ENCODE measurements at places on chromosomes 16 and 17.

DNA sequence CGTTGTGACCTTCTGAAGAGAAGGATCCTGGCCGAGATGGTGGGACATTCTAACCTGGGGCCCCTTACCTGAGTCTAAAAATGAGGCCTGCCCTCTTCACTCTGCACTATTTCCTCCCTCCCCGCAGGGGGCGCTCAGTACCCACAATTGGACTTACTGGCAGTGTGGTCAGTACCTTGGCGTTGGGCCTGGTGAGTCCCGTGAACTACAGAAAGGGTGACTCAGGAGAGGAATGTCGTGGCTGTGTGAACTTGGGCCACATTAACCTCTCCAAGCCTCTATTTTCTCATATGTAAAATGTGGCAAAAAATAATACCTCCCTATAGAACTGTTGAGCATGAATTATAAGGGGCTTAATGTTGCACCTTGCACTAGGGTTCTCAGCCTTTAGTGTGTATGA, 3.9 kb downstream of the RSAD1 start:
- DNase-seq, result peak; percentile 52

GRCh38 chr17:74419928-74420411, 11.9 kb upstream of the GPRC5C start:
- DNase-seq, result no peak

GRCh38 chr16:17747081-17747756, 276.5 kb upstream of the XYLT1 start:
- no peak for DNase-seq

DNA sequence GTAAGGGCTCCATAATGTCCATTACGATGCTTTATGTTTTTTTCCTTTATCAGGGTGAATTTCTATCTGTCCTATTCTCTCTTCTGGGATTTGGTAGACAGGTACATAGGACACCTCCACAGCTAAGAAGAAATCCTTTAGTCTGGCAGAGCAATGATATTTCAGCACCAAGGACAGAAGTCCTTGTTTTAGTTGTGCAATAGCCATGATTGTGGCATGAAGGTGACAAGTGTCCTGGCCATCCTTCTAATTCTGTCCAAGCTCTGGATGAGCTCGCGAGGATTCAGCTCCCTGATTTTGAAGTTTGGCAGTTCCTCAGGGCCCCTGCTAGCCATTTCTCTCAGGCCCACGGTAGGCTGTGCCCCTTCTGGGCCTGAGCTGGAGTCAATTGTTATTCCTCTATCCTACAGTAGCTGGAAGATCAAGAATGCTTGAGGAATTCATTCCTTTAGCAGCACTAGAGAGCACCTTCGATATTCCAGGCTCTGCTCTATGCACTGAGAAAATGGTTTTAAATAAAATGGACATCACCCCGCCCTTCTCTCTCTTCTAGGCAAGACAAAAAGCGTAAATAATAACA, 320.8 kb downstream of the XYLT1 start:
- no peak for DNase-seq

DNA sequence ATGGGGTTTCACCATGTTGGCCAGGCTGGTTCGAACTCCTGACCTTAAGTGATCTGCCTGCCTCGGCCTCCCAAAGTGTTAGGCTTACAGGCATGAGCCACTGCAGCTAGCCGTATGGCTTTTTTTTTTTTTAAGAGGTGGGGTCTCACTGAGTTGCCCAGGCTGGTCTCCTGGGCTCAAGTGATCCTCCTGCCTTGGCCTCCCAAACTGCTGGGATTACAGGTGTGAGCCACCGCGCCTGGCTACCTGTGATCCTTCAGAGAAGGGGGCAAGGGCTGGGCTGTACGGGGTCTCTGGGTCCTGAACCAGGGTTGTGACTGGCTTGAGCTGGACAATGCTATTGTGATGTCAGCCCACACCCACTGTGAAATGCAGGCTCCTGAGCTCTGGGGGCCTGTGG, at the start of gene RNF151:
Gene RNF151 (plus strand): TSS at position 397 of the 400 bp plus-strand sequence. CDS start 26 bp downstream, outside the sequence.
- no peak for DNase-seq

DNA sequence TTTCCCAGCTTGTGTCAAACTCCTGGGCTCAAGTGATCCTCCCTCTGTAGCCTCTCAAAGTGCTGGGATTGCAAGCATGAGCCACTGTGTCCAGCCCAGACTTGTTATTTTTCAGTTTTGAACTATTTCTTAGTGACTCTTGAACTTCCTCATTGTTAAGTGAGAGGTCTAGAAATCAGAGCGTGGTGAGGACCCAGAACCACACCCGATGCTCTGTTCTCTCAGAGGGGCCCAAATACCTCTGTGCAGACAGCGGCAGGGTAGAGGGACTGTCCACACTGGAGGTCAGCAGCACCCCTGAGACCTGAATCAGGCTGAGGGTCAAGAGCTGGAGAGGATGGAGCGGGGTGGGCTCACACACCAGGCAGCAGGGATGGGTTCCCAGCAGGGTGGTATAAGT, 47.7 kb upstream of the MEAK7 start:
- no peak for DNase-seq

DNA sequence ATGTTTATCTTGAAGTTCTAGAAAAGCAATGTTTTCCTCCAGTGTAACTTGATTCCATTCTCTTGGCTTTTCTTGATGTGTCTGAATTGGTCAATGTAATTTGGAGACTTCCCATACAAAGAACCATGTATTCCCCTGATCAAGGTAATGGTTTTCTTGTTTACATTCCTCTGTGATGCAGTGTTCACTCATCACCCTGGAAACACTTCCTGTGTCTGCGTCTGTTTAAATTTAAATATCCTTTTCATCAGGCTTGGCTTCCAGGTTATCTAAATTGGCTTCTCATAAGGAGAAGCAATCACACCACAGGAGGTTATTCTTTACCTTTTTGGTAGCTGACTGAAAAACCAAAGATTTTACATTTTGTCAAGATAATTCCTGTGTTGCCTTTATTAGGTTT, 237.3 kb upstream of the WSCD1 start:
- DNase-seq, result no peak

DNA sequence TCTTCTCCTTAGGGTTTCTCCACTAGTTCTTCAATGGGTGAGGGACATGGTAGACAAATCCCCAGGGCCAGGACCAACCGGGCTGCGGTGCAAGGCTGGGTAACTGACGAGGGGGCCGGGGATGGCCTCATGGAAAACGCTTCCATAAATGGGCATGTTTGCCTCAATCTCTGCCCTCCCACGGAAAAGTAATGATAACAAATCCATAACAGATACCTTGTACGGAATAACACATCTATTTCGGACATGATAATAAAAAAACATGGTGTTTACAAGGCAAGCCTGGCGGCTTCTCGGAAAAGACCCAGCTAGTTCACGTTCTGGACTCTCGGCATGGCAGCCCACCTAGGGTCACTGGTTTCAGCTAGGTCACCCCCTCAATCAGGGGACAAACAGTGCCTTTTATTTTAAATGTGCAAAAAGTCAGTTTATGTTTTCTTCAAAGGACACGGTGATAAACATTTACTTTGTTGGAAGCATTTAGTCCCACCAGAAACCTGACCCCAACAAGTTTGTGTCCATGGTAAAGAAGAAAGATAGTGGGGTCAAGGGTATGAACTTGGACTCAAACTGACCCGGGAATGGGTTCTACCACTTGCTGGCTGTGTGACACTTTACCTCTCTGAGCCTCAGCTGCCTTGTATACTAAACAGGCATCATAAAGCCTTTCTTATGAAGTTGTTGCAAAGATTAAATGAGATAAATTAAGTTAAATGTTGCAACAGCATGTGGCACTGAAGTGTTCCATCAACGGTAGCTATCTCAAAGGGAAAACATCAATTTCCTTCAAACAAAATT, 1.7 kb downstream of the MYH11 start:
- DNase-seq, result no peak

DNA sequence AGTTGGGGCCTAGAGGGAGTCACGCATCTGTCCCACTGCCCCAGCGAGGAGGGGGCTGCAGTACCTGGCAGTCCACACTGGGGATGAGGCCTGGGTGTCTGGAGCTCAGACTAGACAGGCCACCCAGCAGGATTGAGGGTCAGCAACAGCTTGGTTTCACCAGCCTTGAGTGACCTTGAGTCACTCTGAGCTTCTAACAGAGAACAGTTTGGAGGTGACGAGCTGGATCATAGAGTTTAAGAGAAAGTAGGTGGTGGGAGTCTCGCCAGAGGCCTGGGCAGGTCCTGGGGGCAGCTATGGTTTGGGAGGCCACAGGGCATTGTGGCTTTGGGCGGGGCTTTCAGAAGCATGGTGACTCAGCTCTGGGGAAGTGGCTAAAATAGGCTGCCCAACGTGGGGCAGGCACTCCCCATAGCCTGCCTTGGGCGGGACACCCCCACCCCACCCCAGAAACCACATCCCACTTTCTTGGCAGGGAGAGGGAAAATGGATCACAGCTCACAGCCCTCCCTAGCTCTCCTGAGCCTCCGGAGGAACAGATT, 20.5 kb downstream of the CDC42EP4 start:
- no peak for DNase-seq

DNA sequence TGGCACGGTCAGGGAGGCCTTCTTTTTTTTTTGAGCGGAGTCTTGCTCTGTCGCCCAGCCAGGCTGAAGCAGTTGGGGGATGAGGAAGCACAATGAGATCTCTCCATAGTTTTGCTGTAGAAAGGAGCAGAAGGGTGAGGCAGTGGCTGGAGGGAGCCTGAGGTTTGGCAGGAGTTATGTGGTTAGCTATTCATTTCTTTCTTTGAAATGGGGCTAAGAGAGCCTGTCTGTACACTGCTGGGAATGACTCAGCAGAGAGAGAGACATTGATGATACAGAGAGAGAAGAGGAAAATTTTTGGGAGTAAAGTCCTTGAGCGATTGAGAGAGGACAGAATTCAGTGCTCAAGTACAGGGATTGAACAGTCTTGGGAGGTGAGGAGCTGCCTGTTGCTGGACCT, 22.1 kb downstream of the NOS2 start:
- no peak for DNase-seq

DNA sequence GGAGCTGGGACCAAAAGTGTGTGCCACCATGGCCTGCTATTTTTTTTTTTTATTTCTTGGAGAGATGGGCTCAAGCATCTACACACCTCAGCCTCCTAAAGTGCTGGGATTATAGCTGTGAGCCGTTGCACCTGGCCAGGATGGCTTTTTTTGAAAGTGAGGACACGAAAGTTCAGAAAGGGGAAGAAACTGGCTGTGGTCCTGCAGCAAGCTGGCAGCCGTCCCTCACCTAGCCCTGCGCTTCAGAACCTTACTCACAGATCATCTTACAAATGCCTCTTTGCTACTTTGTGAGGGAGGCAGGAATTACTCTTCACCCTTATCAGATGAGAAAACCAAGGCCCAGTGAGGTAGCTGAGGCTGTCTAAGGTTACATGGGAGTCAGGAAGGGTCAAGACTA, 4.5 kb upstream of the PPY start:
- no peak for DNase-seq

- DNase-seq, result peak; percentile 17
Measured at GRCh38 chr17:178292-179065, 3.0 kb downstream of the DOC2B start.

DNA sequence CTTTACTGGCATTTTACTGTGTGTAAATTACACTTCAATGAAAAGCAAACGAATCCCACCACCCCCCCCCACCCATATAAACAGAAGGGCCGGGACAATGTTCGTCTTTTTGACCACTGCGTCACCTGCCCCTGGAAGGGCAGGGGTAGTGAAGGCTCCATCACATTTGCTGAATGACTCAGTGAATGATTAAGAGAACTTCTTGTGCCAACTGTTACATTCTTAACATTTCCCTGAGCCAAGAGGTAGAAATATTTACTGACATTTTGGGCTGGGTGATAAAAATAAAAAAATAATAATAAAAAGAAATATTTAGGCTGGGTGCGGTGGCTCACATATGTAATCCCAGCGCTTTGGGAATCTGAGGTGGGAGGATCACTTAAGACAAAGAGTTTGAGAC, 24.1 kb downstream of the C16orf96 start:
- no peak for DNase-seq

DNA sequence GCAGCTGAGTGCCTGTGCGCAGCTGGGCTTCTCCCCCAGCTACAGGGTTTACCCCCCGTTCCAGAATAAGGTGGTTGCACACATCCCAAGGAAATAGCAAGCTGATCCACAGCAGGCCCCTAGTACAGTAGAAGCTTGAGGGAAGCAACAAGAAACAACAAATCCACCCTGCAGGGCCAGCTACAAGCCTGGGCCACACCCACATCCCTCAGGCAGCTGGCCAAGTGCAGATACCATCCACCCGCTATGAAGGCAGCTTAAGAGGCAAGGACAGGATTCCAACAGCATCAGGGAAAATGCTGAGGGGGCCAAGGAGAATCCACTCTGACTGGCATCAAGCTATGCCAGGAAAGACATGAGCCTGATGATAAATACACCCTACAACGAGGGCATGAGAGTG, 66.9 kb upstream of the RCVRN start:
- DNase-seq, result no peak

- DNase-seq, result no peak
Measured at GRCh38 chr17:14298221-14298946, 2.5 kb upstream of the HS3ST3B1 start.

- no peak for DNase-seq
Measured at GRCh38 chr17:82670661-82671450, 22.6 kb upstream of the WDR45B start.

GRCh38 chr16:68403704-68404103, 44.6 kb downstream of the SMPD3 start:
- no peak for DNase-seq

GRCh38 chr16:81843683-81844082, 64.6 kb downstream of the PLCG2 start:
- DNase-seq, result no peak

- DNase-seq, result no peak
Measured at GRCh38 chr17:39002991-39003715, 36.0 kb upstream of the FBXO47 start.
